ENCODE measurements at places on chromosomes 3 and 15.

DNA sequence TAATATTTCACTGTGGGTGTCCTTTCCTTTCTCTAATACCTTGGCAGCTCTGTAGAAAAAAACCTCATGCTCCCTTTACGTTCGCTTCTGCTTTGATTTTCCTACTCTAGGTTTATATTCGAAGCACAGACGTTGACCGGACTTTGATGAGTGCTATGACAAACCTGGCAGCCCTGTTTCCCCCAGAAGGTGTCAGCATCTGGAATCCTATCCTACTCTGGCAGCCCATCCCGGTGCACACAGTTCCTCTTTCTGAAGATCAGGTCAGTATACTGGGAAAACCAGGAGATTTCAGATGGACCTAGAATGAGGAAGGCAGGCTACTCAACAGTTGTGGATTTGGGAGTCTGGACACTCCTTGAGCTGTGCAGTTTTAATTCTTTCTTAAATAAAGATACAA lies 14.9 kb downstream of the ACP3 start:
- no peak for DNase-seq

- DNase-seq: no peak
Observed at GRCh38 chr3:16987141-16987540, 102.4 kb downstream of the PLCL2 start.

DNA sequence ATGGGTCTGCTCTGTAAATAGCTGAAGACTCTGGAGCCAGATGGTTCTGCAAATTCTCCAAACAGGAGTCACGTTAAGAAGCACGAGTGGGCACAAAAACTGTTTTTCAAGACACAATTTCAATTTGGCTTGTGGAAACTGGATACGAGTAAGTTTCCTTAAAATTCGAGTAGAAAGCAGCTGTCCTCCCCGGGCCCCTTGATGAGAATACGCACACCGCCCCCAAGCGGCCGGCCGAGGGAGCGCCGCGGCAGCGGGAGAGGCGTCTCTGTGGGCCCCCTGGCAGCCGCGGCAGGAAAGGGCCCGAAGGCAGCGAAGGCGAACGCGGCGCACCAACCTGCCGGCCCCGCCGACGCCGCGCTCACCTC lies 778 bp upstream of the THBS1 start:
- peak; percentile 79 for DNase-seq

DNA sequence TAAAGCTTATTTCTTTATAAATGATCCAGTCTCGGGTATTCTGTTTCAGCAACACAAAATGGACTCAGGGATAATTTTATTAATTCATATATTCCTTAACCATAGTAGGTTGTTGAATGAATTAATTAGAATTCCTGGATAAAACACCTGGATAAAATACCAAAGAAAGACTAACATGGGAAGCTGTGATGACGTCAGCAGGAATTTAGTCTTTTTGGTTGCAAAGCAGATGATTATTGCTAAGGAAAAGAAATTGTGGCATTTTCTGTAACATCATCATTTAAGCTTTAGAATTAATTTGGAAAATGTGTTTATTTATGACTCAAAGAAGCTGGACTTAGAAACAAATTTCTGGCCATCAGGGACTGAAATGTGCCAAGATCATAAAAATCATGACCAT lies 228.3 kb upstream of the ZBTB20 start:
- no peak for DNase-seq

- no peak for DNase-seq
Observed at GRCh38 chr3:11422291-11422690, 150.1 kb downstream of the ATG7 start.

DNA sequence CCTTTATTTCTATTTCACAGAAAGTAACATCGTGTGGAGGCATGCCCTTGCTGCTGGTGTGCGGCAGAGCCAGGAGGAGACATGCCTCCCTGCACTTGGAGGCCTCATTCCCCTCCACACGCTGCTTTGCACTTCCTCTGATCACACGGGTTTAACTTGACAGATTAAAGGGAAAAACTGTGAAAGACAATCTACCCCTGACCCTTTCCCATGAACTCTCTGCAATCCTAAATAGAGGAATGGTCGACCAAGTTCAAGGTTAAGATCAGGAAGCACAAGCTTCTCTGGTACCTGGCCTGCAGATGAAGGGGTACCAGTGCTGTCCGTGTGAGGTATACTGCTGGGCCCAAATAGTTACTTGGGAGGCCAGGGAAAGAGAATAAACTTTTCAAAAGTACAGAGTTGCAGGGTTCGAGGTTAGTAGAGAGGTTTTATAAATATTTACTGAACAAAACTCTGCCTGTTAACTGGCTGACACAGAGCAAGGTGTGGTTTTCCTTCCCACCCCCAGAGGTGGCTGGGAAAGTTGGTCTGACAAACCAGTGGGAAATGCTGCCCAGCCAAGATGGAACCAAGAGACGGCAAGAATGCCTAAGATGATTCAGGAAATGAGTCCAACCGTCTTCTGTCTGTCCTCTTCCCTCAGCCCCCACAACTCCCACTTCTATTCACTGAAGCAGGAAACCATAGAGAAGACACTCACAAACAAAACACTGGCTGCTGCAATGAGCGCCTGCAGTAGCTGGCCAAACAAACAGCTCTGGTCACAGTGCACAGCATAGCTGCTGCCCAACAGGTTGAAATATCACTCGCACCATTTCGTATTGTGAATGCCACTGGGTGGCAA lies 79.6 kb downstream of the IGF2BP2 start:
- no peak for DNase-seq

- no peak for DNase-seq
Observed at GRCh38 chr3:132606085-132606484, 9.0 kb downstream of the ACKR4 start.

GRCh38 chr3:122800706-122801237 lies 5.9 kb downstream of the SLC49A4 start:
- DNase-seq: no peak

GRCh38 chr3:51400166-51400565 lies 9.1 kb downstream of the RBM15B start:
- no peak for DNase-seq

- DNase-seq: no peak
Observed at GRCh38 chr3:45209526-45209925, 16.6 kb downstream of the TMEM158 start.

DNA sequence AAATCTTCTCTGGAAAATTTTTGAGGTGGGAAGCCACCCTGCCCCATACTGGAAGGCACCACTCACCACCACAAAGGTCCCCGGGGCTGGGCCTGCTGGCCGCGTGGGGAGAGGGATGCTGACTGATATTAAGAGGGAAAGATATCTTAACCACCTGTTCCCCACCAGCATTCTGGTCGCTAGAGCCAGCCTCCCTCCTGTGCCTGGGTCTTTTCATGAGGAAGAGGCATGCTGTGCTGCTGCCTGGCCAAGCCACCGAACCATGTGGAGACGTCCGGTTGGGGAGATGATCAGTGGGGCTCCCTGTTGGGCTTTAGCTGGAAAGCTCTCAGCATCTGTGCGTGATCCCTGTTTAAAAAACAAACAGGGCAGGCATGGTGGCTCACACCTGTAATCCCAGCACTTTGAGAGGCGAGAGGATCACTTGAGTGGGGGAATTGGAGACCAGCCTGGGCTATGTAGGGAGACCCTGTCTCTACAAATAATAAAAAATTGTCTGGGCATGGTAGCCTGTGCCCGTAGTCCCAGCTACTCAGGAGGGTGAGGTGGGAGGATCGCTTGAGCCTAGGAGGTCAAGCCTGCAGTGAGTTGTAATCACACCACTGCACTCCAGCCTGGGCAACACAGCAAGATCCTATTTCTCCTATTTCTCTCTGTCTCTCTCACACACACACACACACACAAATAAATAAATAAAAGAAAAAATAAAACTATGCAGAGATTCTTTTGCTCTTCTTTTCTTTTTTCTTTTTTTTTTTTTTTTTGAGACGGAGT lies 1.0 kb downstream of the KLHL18 start:
- no peak for DNase-seq

- DNase-seq: no peak
Observed at GRCh38 chr3:38644662-38645053, 4.8 kb downstream of the SCN5A start.

DNA sequence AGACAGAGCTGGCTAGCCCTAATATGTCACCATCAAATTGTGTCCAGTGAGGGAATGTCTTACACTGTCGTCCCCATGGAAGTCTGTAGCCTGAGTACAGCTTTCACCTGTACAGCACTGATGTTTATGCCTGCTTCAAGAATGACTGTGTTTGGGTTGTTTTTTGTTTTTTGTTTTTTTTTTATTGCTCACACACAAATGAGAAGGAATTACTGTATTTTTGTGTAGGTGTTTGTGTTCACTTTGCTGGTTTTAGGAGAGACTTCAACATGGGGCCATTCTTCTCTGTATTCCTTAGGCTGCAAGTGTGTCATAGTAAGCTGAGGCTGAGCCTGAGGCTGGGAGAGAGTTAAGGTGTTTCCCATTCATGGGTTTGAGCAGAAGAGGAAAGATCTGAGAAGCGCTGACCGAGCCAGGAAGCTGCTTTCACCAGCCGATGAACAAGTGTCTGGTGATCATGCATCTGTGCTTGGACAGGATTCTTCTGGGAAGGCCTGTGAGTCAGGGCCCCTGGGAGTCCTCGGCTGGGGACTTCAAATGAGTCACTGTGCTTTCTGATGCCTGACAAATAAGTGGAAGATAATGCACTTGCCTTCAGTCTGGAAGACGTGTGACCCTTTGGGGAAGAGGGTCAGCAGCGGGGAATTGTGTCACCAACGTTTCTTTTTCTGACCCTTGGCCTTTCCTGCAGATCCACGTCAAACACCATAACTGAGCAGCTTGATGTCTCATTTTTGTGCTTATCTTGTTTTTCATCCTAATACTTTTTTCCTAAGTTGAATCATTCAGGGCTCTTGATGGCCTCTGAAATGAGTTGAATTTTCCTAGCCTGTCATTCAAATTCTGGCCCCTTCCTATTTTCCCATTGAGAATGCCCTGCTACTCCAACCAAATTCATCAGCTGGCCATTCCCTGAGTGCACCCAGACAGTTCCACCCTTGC lies 36.7 kb upstream of the ZBTB38 start:
- no peak for DNase-seq

GRCh38 chr15:73341886-73342600 lies 26.7 kb downstream of the HCN4 start:
- DNase-seq: no peak

- no peak for DNase-seq
Observed at GRCh38 chr15:76644646-76645045, 260.5 kb downstream of the SCAPER start.

- DNase-seq: no peak
Observed at GRCh38 chr3:78277801-78278200, 1237.9 kb downstream of the ROBO2 start.

DNA sequence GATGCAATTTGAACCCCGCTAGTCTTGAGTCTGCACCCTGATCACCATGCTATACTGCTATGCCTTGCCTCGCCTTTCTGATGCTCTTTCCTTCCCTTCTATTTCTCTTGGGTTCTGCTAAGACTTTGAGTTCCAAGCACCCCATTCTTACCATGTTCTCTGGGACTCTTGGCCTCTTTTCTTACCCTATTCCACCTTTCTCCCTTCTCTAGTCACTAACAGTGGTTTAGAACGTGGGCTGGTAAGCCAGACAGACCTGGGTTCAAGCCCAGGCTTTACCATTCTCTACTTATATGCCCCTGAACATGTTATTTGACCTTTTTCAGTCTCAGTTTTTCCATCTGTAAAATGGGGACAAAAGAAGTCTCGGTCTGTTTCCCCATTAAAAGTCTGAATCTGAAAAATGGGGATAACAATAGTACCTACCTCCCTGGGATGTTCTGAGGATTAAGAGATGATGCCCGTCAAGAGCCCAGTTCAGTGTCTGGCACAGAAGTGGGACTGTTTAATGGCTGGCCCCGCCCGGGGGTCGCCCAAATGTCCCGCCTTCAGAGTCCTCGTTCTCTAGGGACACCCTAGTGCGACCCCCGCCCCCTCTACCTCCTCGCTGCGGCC lies 376 bp downstream of the TADA3 start:
- no peak for DNase-seq

DNA sequence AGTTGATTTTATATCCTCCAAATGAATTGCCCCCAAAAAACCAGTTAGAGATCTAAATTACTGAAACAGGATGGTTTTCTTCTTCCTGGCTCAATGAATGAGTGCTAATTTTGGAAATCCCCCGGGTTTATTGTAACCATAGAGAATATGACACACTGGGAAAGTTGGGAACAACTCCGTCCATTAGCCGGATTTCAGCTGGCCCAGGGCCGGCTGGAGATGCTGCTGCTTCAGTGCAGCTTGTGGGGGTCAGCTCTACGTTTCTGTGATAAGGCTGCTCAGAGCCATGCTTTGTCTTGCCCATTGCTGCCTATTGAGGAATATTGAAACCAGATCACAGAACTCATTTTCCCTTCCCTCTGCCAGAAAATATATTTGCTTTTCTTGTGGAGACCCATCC lies 20.3 kb downstream of the GYG1 start:
- DNase-seq: no peak

- DNase-seq: no peak
Observed at GRCh38 chr15:91844928-91845327, 8.6 kb upstream of the SLCO3A1 start.

- DNase-seq: no peak
Observed at GRCh38 chr15:90213122-90213817, 12.1 kb downstream of the SEMA4B start.

DNA sequence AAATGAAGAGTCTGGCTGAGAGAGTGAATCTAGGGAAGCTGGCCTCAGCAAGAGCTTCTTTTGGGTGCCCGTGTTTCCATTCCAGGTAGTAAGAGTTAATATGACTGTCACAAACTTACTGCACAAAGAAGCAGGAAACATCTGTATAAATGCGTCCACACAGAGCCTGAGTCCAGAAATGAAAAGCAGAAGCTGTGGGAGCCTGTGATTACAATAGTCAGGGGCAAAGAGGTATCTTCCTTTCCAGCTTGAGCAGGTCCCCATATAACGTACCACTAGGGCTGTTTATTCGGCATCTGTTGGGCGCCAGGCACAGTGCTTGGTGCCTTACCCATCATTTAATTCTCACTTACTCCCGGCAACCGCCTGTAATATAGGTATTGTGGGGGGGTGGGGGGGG lies 40.5 kb upstream of the B3GNT5 start:
- no peak for DNase-seq

All from CD8-positive, alpha-beta memory T cell (primary cell).